ENCODE measurements at places on chromosomes 11 and 22.
A peak's percentile ranks its signal among the peaks of the same experiment; 100 is the strongest.

- DNase-seq, result no peak
Observed at GRCh38 chr11:122723106-122723505, 67.6 kb downstream of the UBASH3B start.

DNA sequence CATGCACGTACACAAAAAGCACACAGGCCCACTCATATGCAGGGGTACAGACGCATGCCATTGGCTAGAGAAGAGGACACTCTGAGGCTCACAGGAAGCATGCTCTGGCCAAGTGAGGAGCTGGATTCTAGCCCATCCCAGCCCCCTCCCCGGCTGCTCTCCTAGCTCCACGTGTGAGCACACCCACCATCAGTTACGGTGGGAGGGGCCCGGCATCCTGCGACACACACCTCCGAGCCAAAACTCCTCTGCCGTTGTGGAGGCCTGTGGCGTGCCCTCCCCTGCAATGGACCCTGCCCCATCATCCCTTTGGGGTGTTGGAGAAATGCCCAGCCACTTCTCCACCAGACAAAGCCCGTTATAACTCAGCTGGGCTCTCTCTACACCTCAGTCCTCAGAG, 15.1 kb upstream of the IGSF9B start:
- no peak for DNase-seq

GRCh38 chr11:34341931-34342533, 15.8 kb downstream of the ABTB2 start:
- no peak for DNase-seq

DNA sequence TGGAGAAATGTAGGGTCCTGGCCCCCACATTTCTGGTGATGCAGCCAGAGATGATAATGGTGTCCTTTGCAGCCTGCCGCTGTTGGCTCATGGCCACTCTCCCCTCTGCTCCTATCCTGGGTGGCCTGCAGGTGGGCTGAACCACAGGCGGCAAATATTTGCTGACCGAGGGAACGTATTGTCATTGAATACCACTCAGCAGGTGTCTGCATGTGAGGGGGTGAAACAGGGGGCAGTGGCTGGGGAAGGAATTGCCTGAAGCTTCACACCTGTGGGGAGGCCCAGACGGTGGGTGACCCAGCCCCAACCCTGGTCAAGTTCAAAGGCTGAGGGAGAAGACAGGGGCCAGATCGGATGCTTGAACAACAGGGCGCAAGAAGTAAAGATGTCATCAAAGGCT, 73.3 kb upstream of the WNT11 start:
- no peak for DNase-seq

- DNase-seq, result no peak
Observed at GRCh38 chr11:128765571-128766549, 72.0 kb downstream of the FLI1 start.

GRCh38 chr11:121540627-121541026, 87.9 kb upstream of the SORL1-AS1 start:
- no peak for DNase-seq

DNA sequence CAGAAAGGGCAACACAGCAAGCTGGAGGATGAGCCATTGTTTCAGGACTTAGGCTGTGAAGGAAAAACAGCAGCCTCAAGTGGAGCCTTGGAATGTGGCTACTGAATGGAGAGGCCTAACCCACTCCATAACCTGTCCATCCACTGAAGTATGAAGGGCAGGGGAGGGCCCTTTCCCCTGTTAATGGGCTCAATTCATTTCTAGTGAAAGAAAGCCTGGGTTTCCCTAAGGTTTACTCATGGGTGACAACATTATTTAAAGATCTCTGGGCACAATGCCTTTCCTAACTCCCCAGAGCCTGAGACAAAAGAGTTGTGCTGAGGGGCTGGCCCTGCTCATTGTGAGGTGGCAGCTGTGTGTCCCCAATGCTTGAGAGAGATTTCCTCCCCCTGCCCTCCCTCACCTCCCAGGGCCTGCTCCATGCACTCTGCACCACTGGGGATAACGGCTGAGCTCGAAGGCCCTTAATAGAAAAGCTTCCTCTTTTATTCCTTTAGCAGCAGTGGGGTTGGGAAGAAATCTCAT, 83.8 kb downstream of the ME3 start:
- DNase-seq, result no peak

DNA sequence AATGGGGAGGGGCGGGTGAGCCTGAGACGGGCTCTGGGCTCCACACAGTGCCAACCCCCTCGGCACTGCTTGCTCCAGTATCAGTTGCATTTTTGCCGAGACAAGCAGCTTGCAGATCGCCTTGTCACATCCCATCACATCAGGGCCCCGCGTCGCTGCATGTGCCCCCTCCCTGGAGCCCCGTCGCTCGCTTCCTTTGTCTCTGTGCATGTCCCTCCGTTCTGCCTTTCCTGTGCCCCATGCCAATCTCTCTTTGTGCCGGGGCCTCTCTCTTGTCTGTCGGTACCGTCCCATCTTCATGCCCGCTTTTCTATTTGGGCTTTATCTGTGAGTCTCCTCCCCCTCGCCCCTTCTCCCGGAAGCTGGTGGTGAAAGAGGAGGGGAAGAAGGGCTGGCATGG, 202.2 kb downstream of the CEP164 start:
- DNase-seq, result no peak

DNA sequence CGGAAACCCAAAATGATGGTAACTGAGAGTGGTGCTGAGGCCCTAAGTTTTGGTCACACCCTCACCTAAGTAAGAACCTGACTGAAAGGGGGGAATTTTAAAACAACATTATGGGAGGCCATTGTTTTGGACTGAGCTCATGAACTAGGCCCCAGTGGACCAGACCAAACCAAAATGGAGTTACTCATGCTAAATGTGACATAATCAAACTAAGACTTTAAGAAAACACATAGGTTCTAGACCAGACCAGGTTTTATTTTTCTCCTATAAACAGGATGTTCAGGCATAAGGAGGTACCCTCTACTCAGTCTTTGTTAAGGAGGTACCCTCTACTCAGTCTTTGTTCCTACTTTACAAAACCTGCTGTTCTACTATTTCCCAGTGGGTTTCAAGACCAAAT, 7.4 kb upstream of the EI24 start:
- no peak for DNase-seq

- DNase-seq, result peak; percentile 16
Observed at GRCh38 chr11:62427630-62428233, 8.9 kb downstream of the SCGB1A1 start.

DNA sequence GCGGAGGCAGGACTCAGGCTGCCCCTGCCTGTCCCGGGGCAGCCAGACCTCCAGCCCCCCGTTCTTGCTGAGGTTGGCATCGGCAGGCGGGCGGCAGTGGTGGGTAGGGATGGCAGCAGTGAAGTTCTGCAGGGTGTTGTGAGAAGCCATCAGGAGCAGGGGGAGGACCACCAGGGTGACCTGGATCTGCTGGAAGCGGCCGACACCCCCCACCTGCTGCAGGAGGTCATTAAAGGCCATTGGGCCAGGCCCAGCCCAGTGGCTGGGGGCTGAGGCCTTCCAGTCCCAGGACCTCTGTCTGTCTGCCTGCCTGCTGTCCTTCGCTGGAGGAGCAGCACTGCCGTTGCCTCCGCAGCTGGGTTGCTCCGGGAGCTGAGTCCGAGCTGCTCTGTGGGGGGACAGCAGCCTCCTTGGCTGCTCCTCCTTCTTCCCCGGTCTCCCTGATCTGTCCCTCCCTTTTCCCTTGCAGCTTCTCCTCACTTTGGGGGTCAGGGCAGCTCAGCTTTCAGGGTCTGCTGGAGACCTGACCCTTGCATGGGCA, at the start of gene SLC22A6:
TSS of gene SLC22A6 (minus strand) at position 517 of the 541 bp plus-strand sequence. CDS start at position 240, 277 bp downstream.
- no peak for DNase-seq

DNA sequence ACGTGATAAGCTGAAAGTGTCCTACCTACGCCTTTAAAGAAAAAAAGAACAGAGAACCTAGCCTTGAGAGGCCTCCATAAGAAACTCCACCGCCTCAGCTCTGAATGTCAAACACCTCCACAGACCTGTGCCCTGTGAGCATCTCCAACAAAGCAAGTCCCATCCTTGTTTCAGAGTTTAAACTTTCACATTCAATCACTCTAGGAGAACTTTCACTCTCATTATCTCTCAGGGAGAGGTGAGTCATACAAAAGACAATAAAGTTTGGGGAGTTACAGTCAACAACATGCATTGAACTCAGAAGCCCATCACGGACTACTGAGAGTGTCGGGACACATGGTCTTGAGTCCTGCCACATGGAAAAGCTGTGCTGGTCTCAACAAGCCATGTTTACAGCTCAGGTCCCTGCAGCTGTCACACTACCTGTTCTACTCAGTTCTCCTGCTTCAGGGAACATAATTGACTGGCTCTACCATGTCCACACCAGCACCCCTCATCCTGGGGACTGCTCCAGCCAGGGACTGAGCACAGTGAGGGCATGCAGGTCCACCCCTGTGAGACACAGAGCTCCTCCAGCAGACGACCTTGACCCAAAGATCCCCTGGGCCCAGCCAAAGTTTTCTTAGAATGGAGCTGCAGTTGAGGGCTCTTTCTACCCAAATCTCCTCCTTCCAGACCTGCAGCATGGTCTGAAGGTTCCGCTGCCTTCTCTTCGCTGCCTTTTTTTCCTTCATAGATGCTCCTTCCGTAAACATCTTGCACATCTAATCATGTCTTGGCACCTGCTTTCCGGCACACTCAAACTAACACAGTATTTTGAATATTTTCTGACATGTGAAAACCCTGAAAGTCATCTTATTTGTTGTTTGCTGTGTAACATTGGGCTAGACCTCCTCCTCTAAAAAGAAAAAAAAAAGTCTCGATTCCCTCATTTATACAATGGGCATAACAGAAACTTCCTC, 114.9 kb downstream of the ETS1 start:
- DNase-seq, result no peak

DNA sequence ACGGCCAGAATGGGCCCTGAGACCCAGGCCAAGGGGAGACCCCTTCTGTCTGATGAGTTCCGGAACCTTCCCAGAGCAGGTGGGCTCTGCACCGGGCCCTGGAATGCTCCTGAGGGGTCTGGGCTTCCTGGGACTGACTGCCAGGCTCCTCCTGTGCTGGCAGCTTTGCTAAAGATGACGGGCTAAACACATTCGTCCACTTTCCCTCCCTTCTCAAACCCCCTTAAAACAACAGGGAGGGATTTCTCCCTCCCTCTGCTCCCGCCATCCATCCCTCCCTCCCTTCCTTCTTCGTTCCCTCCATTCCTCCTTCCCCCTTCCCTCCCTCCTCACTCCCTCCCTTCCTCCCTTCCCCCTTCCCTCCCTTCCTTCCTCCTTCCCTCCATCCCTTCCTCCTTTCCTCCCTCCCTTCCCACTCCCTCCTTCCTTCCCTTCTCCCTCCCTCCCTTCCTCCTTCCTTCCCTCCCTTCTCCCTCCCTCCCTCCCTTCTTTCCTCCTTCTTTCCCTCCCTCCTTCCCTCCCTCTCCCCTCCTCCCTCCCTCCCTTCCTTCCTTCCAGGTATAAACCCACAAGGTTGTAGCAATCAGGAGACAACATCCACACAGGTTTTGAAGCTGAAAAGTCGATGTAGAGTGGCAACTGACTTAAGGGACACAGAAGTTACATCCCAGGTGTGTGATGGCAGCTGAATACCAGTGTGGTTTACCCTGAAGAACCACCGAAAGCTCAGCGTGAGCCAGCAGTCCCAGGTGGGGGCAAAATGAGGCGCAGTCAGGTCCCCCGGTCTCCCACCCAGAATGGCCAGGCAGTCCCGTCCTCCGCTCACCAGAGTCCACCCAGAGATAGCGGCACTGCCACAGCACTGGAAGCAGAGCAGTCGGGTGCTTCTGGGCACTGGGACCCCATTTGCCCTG, 18.8 kb upstream of the MGAT3 start:
- DNase-seq, result no peak

DNA sequence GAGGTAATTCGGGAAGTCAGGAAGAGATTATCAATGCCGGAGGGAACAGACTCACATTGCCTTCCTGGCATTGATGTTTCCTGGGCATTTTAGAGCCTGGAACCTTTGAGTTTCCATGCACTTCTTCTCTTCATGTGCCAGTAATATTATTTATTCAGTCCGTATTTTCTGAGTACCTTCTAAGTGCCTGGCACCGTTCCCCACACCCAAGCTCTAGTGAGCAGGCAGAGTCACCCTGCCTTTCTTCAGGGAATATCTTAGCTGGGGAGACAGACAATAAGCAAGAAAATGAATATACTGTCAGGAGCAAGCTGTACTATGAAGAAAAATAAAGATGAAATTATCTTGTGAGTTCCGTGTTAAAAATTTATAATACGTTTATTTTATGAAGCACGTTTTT, 136.2 kb upstream of the SEZ6L start:
- DNase-seq, result no peak

- DNase-seq, result no peak
Observed at GRCh38 chr11:106493751-106494150, 416.3 kb downstream of the AASDHPPT start.

GRCh38 chr22:30506507-30506968, 1.0 kb upstream of the SEC14L4 start:
- no peak for DNase-seq

DNA sequence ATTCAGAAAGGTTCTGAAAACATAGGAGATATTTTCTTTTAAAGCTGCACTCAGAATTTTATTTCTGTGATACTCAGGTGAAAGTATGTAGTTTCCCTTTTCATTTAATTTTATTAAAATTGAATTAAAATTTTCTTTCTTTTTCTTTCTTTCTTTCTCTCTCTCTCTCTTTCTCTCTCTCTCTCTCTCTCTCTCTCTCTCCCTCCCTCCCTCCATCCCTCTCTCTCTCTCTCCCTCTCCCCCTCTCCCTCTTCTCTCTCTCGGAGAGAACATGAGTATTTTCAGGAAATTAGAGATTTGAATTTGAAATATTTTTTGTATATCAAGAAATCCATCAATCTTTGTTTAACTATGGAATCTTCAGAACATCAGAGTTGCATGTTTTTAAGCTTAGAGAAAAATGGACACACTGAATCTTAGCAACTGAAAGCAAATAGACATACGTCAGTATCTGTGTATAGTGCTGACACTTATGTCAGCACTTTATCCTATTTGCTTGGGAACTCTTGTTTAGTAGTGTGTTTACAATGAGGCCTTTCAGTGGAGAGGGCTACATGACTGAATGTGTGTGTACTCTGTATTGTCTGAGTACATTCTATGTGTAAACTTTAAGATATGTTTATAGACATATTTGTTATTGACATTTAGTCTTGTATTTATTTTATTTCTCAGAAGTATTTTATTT, 44.5 kb downstream of the PDE3B start:
- DNase-seq, result no peak

DNA sequence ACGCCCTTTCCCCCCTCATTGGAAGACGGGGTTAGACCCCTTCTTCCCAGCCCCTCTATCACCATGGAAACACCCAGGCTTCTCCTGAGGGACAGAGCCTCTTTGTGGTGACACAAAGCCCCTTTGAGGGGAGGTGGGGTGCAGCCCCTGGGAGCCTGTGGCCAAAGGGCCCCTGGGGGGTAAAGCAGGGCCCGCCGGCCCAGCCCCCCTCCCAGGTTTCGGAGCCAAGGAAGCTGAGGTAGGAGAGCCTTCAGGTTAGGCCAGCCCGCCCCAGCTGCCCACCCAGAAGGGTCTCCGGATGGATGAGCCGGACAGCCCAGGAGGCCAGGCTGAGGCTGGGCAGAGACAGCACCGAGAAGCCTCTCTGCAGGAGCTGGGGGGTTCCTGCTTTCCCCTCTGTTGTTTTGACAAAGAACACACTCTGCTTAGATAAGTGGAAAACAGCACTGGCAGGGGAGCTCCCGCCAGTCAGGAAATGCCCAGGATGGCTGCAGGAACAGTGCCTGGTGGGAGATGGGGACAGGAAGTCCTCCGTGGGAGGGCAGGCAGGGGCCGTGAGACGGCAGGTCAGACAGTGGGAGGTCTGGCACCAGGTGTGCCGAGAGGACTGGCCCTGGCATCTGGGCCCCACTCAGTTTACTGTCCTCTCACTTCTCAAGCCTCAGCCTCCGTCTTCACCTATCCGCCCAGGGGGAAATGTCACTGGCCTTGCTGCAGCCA, 18.2 kb downstream of the ARVCF start:
- no peak for DNase-seq

- no peak for DNase-seq
Observed at GRCh38 chr11:86482692-86483091, 108.0 kb downstream of the CCDC81 start.

Data from activated naive CD8-positive, alpha-beta T cell treated with anti-CD3 and anti-CD28 coated beads, Interleukin-2, amount 50 U/mL, for 24 hours (primary cell).